ENCODE measurements at places on chromosomes 12 and 14. TPM values are rescaled to one million over a fixed set of nuclear protein-coding genes. Genes with fewer than 3 reads are reported as not detected.

The ASCL1 gene
- not detected for total RNA-seq

The KCNH3 gene
- total RNA-seq = 3.3 TPM

The RNASE3 gene
- not detected for total RNA-seq

- no peaks in the 10 kb centered on the region for H3K4me1 ChIP-seq
- no peaks in the 10 kb centered on the region for H3K36me3 ChIP-seq
- no peak overlapping the region for H3K27ac ChIP-seq
- H3K4me3 ChIP-seq = no peak overlapping the region
These were observed 28.2 kb downstream of the ADGRD1 start for GRCh38 chr12:130981911-130982310.

DNA sequence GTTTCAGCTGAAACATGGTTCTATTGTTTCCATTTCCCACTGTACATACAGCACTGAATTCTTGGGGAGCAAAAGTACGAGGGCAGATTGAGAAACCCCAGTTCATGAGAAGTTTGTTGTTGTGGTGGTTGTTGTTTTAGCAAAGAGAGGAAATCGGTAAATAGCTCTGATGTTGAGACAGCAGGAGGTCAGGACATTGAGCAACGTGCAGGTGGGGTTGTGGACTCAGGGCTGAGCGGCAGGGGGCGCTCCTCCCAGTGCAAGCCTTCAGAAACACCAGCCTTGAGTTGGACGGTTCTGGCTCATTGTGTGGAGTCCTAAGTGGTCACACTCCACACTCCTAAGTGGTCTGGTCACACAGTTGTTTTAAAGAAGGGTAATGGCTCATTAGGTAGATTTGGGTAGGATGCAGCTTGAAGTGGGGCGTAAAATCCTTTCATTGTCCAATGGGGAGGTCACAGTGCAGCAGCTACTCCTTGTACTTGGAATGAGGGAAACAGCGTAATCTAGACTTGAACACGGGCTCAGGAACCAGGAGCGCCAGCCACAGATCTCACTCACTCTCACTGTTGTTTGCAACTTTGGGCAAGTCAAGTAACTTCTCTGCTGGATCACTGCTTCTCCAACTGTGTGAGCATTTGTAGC, 14.5 kb upstream of the PWP1 start:
- no peaks in the 10 kb centered on the region for H3K36me3 ChIP-seq
- peaks cover 4% of the 10 kb centered on the region for H3K4me1 ChIP-seq
- H3K27ac ChIP-seq = no peak overlapping the region
- peaks cover 7% of the 10 kb centered on the region for H3K27me3 ChIP-seq
- peak; percentile 73 for DNase-seq
- H3K4me3 ChIP-seq = peak overlapping the region; percentile 37

GRCh38 chr12:110498984-110499706, 2.8 kb downstream of the VPS29 start:
- peak overlapping the region; percentile 67 for H3K27ac ChIP-seq
- no peak for DNase-seq
- H3K4me1 ChIP-seq = peaks cover 28% of the 10 kb centered on the region
- no peaks in the 10 kb centered on the region for H3K27me3 ChIP-seq

DNA sequence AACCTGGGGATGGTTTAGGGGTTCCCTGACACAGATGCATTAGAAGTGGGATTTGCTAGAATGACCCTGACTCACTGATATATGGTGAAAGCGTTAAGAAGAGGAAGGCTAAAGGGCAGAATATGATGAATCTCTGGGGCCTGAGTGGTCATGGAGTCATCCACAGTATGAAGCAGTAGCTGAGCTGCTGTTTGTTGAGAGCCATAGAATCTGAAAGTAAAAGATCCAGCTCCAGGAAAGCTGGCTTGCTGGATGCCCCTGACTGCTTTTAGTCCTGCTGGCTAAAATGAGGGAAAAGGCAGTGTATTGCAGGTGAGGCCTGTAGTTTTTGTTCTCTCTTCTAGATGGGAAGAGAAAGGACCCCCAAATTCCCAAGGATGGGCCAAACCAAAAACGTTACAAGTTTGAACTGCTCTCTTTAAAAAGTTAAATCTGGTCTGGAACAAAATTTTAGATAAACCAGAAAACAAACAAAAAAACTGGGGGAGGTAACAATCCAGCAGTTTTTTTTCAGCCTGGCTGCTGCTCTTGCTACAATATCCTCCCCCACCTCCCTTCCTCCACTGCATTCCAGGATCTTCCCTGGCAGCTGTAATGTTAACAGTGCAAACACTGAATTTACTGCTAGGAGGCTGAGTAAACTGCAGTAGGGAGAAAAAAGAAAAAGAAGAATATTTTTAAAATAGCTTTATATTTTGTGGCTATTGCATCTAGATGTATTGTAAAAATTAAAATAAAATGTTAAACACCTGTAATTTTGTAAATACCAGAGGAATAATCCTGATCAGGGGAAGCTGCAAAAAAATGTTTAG, 16.5 kb downstream of the SEL1L start:
- no peaks in the 10 kb centered on the region for H3K27me3 ChIP-seq
- H3K27ac ChIP-seq = no peak overlapping the region
- no peak for DNase-seq

- no peak overlapping the region for H3K27ac ChIP-seq
- H3K27me3 ChIP-seq = no peaks in the 10 kb centered on the region
- DNase-seq = no peak
- no peaks in the 10 kb centered on the region for H3K4me1 ChIP-seq
- H3K36me3 ChIP-seq = no peaks in the 10 kb centered on the region
These were observed 28.5 kb upstream of the CIPC start for GRCh38 chr14:77069551-77069950.

DNA sequence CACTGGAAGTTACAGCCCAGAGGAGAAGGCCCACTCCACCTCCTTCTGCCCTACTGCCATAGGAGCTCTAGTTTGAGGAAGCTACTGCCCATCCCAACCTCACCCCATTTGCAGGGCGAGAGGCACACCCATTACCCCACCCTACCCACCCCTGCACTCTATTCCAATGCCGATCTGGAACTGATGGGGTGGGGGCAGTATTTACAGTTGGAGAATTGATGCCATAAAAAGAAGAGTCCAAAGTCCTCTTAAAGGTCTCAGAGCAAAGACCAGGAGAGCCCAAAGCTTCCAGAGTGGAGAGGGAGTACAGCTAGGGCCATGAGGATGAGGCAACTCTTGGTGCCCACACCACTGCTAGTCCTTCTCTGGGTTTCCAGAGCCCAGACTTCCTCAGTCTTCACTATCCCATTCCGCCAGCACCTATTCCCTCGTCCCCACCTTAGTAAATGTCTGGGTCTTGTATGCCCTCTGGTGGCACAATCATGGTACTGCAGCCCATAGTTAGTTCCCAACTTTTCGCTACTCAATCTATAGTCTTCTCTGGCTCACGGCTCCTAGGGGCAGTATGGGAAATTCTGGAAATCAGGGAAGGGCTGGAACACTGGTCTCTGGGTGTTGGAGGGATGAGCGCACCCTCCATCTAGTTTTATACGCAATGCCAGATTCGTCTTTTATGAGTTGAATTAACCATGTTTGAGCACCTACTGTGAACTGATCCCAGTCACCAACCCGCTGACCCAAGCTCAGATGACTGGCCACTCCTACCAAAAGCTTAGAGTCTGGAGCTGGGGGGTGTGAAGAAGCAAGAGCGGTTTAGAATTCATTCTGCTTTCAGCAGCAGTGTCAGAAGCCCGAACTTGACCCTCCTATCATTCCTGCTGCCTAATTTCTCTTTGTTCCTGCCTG, 6.9 kb upstream of the ADCY6 start:
- H3K27me3 ChIP-seq = peaks cover 3% of the 10 kb centered on the region
- H3K36me3 ChIP-seq = no peaks in the 10 kb centered on the region
- no peak overlapping the region for H3K27ac ChIP-seq
- H3K4me3 ChIP-seq = no peak overlapping the region
- H3K4me1 ChIP-seq = peaks cover 2% of the 10 kb centered on the region

DNA sequence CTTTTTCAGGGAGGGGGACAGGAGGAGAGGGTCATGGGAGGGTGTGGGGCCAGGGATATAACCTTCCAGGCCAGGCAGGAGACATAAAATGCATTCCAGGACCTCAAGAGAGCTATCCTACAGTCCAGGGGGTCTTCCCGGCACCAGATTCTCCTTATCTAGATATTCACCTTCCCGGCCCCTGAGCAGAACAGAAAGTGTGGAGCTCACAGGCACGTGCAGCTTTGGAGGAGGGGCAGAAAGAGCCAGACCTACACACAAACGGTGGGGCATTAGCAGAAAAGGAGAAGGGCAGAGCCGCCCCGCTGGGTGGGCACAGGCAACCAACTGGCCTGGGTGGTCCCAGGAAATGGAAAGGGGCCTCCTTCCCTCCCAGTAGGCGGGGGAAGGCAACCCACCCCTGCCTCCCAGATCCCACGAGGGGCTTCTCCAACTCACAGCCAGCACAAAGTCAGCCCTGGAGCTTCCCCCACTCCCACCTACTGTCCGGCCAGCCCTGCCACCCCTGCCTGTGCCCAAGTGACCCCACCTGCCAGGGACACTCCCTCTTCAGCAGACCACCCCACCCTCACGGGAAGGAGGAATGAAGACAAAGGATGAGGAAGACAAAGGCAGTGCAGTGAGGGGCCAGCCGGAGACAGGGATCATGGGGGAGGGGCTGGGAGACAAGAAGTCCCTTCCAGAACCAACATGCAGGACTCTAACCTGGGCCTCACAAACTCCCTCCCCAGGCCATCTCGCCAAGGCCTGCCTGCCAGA, 33.3 kb downstream of the CCDC85C start:
- H3K36me3 ChIP-seq = no peaks in the 10 kb centered on the region
- H3K27ac ChIP-seq = no peak overlapping the region
- no peaks in the 10 kb centered on the region for H3K4me1 ChIP-seq
- H3K27me3 ChIP-seq = no peaks in the 10 kb centered on the region

DNA sequence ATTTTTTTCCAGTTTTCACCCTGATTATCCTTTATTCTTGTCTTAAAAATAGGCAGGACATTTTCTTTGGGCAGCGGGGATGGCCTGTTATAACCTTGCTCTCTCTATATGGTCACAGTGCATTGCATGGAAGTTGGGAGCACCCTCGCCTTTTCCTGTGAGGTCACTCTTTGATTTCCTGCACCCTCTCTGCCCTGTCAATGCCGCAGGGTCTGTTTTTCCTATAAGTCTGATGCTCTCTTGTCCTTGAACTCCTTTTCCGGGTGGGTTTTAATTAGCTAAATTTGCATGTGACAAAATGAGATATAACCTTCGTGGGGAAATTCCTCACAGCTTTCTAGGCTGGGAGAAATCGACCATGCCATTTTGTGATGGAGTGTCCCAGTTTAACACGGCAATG, 194.3 kb downstream of the CACNA1C start:
- H3K4me3 ChIP-seq = no peak overlapping the region
- DNase-seq = no peak
- H3K27ac ChIP-seq = no peak overlapping the region
- peaks cover 3% of the 10 kb centered on the region for H3K4me1 ChIP-seq

GRCh38 chr12:80129895-80130530, 30.7 kb downstream of the OTOGL start:
- no peak overlapping the region for H3K27ac ChIP-seq
- DNase-seq = no peak
- H3K27me3 ChIP-seq = peaks cover 5% of the 10 kb centered on the region
- no peaks in the 10 kb centered on the region for H3K36me3 ChIP-seq
- no peak overlapping the region for H3K4me3 ChIP-seq
- H3K4me1 ChIP-seq = no peaks in the 10 kb centered on the region

- no peak for DNase-seq
- H3K27me3 ChIP-seq = peaks cover 11% of the 10 kb centered on the region
- no peak overlapping the region for H3K4me3 ChIP-seq
- H3K36me3 ChIP-seq = peaks cover 4% of the 10 kb centered on the region
- peaks cover 7% of the 10 kb centered on the region for H3K4me1 ChIP-seq
- no peak overlapping the region for H3K27ac ChIP-seq
These were observed 139.1 kb upstream of the PELI2 start for GRCh38 chr14:55979096-55979495.

- H3K4me1 ChIP-seq = peaks cover 1% of the 10 kb centered on the region
- no peak overlapping the region for H3K4me3 ChIP-seq
- DNase-seq = no peak
- no peaks in the 10 kb centered on the region for H3K27me3 ChIP-seq
- no peak overlapping the region for H3K27ac ChIP-seq
- H3K36me3 ChIP-seq = no peaks in the 10 kb centered on the region
These were observed 8.8 kb upstream of the TMEM106C start for GRCh38 chr12:47954467-47955045.

GRCh38 chr12:18981732-18982131, 147.8 kb upstream of the PLEKHA5 start:
- no peaks in the 10 kb centered on the region for H3K27me3 ChIP-seq
- no peaks in the 10 kb centered on the region for H3K36me3 ChIP-seq
- DNase-seq = no peak
- H3K4me1 ChIP-seq = no peaks in the 10 kb centered on the region
- H3K27ac ChIP-seq = no peak overlapping the region
- H3K4me3 ChIP-seq = no peak overlapping the region

DNA sequence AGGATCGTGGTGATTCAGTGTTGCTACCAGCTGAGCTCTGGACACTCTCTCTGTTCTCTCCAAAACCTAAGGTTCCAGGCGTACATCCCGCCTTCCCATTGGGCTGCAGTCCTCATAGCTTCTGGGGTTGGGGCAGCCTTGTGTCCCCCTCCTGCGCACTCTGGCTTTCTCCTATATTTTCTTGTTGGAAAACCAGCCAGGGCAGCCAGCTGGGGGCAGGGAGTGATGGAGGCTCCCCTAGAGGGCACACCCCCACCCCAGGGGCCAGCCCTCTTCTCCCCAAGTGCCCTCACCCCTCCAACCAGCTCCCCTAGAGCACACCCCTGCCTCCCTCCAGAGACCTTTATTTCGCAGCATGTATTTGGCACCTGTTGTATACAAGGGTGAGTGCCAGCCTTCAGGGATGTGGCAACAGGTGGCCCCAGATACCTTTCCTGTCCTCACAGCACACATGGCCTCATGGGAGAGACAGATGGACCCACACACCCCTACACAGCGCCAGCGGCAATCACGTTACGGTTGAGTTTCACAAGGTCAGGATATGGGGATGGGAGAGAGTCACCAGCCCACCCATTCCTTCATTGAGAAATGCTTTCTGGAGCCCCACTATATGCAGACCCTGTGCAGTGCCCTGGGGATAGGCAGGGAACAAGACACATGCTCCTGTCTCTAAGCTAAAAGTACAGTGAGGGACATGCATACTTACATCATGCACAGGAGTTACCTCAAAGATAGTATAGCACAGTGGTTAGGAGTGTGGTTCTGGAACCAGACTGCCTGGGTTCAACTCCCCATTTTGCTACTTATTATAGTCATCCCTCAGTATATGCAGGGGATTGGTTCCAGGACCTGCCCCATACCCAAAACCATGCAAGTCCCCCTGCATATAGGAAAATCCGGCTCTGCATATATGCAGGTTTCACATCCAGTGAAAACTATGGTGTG, 141.1 kb downstream of the PHETA1 start:
- no peak overlapping the region for H3K27ac ChIP-seq
- H3K36me3 ChIP-seq = no peaks in the 10 kb centered on the region
- DNase-seq = no peak
- peaks cover 6% of the 10 kb centered on the region for H3K4me1 ChIP-seq
- peaks cover 5% of the 10 kb centered on the region for H3K27me3 ChIP-seq
- H3K4me3 ChIP-seq = no peak overlapping the region

GRCh38 chr14:22096514-22096895, 422.9 kb upstream of the OR4E1 start:
- H3K36me3 ChIP-seq = no peaks in the 10 kb centered on the region
- no peak for DNase-seq
- H3K4me3 ChIP-seq = peak overlapping the region; percentile 65
- no peaks in the 10 kb centered on the region for H3K27me3 ChIP-seq
